ENCODE measurements at places on chromosomes 5 and 9.

DNA sequence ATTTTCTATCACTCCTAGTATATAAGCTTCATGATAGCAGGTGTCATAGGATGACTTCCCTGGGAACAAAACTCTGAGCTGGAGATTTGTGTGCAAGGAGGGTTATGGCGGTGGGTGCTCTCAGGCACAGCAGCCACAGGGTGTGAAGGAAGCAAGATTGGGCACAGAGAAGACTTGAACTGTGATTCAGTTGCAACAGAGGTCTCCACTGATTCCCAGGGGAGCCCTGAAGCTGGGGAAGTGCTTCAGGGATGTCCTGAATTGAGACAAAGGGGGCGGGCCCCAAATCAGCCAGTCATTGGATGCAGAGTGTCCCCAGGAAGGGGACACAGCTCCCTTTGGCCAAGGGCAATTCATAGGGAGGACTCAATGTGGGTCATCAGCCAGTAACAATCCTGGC is 44.4 kb upstream of the ANKRD55 start:
- no peak for DNase-seq

- no peak for DNase-seq
Observed at GRCh38 chr5:2797160-2797559, 45.7 kb upstream of the IRX2 start.

DNA sequence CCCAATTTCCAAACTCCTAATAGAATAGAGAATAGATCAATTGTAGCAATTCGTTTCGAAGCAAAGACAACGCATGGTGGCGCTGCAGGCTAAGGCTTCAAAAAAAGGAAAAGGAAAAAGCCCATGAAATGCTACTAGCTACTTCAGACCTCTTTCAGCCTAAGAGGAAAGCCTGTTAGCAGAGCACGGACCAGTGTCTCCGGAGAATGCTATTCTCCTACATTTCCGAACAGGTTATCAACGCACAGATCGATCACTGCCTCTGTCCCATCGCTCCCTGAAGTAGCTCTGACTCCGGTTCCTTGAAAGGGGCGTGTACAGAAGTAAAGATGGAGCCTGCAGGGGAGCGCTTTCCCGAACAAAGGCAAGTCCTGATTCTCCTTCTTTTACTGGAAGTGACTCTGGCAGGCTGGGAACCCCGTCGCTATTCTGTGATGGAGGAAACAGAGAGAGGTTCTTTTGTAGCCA is at the start of gene PCDHB15:
Gene PCDHB15 (plus strand): TSS at position 146 of the 468 bp plus-strand sequence. CDS start 184 bp downstream, at position 330.
- DNase-seq, result no peak

DNA sequence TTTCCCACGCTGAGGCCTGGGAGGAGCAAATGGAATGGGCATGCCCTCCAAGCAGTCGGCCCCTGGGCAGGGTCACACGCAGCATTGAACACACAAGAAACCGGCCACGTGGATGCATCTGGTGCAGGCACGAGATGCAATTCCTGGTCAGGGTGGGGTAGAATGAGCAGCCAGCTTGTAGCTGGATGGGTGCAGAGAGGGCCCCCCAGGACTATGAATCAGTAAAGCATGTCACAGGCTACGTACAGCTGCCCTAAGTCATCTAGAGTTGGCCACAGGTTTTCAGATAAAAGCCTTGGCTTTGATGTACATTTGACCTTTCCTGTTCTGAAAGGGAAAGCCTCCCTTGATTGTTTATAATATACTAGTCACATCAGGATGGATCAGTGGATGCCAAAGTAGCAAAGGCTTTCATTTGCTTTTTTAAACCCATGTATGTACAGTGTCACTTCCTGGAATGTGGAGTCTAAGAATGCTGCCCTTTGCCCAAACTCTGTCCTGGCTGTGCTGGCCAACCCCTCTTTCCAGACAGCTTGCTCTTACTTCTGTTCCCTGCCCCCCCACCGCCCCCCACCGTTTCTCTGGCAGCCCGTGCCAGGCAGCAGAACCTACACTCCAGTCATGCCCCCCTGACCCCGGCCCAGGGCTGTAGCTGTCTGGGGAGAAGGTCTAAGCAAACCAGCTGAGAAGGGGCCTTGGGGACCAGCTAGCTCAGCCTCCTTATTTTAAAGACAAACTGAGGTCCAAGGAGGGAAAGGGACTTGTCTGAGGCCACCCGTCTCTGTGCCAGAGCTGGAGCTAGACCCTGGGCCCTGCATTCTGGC is 169.2 kb downstream of the HSPA4 start:
- no peak for DNase-seq

- DNase-seq, result no peak
Observed at GRCh38 chr5:110063640-110064602, 374.2 kb downstream of the MAN2A1 start.

DNA sequence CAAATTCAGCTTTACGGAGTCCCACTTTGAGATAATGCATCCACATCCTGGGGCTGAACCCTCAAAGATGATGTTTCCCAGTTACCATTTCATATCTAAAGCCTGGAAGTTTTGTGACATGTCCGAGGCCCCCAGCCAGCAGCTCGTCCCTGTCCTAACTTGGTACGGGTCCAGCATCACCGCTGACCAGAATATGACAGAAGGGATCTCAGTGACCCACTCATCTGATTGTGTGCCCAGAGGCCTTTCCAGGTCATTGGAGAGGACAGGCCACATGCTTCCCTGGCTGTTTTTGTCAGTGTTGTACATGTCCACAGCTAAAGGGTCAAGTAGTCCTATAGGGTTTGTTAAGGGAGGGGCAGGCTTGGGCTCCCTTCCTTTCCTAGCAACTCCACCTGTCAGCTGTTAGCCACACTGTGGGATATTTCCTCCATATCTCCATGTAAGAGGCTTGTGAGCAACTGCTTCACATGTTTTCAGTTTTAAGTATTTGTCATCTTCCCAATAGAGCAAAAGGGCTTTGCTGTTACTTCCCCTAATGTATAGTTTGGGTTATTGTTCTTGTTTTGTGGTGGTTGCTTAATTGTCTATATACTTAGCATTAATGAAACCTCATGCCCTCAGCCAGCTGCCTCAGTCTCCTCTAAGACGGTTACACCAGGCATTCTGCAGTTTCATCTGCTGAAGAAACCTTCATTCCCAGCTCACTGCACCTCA is 33.4 kb downstream of the SECISBP2 start:
- DNase-seq, result no peak

- DNase-seq, result peak; percentile 75
Observed at GRCh38 chr5:170571875-170572852, 68.3 kb downstream of the KCNIP1 start.

DNA sequence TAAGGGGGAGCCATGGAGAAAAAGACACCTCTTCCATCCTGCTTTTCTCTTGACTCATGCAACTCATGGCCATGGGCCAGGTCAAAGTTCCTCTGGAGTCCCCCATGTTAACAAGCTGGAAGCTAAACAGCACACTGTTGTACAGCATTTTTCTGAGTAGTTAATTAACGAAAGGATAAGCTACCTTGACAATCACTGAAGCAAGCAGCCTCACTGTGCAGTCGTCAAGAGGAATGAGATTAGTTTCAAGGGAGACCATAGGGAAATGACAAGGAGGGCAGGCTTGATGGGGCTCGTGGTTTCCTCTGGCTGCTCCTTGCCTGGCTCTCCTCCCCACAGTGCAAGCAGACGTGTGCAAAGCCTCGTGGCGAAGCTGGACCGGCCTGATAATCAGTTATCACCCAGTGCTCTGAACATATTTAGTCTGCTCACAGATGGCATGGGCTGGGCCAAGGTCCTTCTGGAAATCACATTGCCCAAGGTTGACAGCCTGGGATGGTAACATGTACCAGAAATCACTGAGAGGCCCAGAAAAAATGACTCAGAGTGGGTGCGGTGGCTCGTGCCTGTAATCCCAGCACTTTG is 209.5 kb downstream of the SLIT3 start:
- DNase-seq, result no peak

- DNase-seq, result no peak
Observed at GRCh38 chr9:38344566-38345324, 47.8 kb upstream of the ALDH1B1 start.

DNA sequence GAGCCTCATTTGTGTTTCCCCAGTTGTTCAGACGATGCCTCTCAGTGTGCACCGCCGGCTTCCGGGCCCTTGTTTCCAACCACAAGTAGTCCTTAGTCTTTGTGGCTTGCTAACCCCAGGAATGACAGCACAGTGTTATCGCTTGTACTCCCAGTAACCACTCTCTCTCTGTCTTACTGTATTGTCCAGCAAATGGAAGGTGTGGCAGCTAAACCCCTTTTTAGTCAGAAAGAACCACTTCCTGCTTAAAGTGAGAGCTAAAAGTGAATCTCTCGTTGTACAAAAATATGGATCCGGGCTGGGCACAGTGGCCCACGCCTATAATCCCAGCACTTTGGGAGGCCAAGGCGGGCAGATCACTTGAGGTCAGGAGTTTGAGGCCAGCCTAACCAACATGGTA is 61.3 kb downstream of the ENC1 start:
- peak; percentile 80 for DNase-seq

GRCh38 chr5:150734579-150735384 is 24.0 kb downstream of the DCTN4 start:
- no peak for DNase-seq

DNA sequence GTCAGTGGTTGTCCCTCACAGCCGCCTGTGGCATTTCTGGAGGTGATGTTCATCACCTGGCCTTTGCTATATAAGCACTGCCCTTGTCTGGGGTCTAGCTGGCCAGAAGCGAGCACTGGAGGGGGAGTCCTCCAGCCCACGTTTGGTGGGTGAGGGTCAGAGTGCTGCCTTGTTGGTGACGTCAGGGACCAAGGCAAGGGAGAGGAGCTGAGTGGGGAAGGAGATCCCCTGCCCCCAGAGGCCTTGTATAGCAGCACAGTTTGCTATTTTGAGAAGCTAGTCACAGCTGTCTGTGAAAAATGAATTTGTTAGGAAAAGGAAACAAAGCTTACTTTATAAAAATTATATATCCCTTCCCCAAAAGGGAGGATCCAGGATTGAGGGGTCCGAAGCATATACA is 49.8 kb downstream of the SYK start:
- no peak for DNase-seq

GRCh38 chr9:69961843-69962242 is 81.8 kb upstream of the MAMDC2 start:
- DNase-seq, result no peak

GRCh38 chr9:13665418-13666066 is 386.1 kb upstream of the MPDZ start:
- no peak for DNase-seq

DNA sequence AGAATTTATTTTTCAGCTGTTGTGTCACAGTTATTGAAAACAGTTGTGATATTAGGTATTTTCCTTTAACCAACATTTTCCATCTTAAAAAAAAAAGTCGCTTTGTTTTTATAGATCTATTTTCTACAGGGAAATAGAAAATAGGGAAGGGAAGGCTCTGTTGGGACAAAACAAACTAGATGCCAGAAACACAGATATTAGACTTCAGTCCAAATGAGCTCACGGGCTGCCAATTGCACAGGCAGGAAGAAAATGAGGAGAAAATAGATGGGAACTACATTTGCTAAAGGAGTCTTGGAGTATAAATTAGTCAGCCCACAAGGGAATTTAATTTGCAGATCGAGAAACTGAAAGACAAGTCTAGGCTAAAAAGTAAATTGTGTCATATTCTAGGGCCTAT is 21.4 kb upstream of the ISOC1 start:
- DNase-seq, result no peak

DNA sequence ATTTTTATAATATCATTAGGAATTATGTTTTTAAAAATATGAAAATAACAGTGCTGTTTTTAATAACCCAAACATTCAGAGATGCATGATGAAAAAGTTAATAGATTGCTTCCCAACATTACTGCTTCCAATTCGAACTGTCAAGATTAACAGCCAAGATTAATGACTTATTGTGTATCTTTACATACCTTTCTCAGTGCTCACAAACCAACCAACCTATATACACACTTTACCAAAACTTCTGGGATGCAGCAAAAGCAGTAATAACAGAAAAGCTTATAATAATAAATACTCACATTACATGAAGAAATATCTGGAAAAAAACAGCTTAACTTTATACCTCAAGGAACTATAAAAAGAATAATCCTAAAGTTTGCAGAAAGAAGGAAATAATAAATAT is 82.1 kb downstream of the TMEM232 start:
- DNase-seq, result no peak

DNA sequence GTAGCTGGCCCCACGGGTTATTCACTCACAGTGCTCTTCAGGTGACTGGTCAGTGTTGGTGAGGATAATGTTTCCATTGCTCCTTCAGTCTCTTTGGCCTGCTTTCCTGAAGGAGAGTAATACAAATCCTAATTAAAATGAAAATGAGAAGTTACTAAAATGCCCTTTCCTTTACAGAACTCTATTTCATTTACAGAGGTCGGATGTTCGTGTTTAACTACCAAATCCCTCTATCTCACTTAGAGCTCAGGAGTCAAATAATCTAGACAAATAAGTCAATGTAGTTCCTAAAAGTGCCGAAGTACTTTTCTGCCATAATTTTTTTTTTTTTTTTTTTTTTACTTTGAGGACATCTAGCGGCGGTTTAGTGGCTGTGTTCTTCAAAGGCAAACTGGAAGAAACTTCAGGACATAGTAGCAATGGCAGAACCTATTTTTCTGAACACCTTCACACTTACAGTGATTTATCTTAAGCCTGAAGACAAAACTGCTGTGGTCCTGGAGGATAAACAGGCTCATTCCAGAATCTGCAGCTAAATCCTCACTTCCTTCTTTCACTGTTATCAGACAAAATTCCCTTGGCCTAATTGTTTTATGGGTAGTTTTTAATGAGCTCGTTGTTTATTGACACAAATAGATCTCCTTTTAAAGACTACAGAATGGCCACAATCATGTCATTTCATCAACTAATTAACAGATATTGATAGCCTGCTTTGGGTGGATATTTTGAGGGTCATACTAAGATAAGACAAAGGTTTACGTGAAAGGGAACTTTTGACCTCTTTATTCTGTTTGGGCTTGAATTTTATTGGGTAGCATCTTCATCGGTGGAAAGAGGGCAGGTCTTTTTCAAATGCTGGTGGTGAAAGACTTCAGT is 207.6 kb upstream of the DMRTA1 start:
- DNase-seq, result no peak

GRCh38 chr5:86894056-86894455 is 276.3 kb downstream of the COX7C start:
- no peak for DNase-seq

DNA sequence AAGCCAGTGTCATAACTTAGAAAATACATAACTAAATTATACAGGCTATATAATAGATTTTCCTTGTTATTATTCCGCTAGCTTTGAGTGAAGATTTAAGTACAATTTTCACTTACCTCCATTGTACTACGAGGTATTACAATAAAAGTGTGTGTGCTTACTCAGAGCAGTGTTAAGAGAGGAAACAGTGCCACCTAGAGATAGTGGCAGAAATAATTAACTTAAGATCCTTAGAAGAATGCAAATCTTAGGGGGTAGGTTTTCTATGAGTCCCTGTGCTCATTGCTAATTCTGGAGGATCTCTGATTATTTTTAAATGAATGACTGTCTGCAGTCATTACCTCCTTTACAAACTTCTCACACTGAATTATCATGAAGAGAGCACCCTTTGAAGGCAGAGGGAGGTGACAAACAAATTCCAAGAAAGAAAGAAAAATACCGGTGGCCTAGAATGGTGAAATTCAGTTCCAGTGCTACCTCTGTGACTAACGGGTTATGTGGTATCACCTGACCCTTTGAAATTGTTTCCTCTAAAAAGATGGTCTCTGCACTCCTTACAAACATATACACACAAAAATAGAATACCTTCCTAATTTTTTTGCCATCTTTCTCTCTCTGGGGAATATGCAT is 379.8 kb downstream of the TRIM36 start:
- no peak for DNase-seq

- DNase-seq, result no peak
Observed at GRCh38 chr9:132146039-132146438, 15.8 kb upstream of the NTNG2 start.

All from activated naive CD4-positive, alpha-beta T cell treated with anti-CD3 and anti-CD28 coated beads, Interleukin-2, amount 50 U/mL, for 72 hours (primary cell).